Nephron progenitor cell (in vitro differentiated cells): ENCODE measurements at places on chromosomes 7 and 10.

DNA sequence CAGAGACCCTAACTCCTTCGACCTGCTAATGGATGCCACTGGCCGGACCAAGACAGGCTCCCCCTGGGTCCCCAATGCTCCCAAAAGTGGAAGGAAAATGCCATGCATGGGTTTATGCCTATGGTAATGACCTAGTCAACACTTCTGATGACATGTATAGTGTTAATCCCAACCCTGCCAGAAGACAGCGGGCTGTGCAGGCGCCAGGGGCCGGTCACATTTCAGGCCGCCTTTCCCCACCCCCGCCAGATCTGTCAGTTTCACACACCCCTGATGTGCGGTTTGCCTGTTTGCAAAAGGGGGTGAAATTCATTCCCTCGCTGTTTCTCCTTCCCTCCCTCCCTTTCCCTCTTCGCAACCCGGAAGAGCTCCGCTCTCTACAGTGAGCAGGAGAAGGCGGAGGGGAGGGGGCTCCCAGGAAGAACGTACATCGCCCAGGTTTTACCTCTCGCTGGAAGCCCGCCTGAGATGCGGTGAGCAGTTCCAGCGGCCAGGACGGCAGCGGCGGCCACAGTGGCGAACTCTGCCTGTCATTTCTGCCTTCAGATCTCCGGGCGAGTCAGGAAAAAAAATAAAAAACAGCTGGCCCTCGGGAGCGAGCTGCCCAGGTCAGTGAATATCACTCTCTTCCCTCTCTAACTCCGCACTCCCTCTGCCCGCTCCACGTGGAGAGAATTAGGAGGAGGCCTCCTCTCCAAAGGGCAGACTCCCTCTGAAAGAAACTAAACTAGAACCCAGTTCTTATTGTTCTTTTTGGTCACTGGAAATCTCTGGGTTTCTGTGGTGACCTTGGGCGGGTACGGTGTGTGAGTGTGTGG, 9.4 kb upstream of the GATA3 start:
- peaks cover 72% of the 10 kb centered on the region for H3K4me1 ChIP-seq
- no peak overlapping the region for H3K27ac ChIP-seq
- peak; percentile 54 for DNase-seq
- H3K4me3 ChIP-seq: peak overlapping the region; percentile 74
- no peaks in the 10 kb centered on the region for H3K36me3 ChIP-seq

DNA sequence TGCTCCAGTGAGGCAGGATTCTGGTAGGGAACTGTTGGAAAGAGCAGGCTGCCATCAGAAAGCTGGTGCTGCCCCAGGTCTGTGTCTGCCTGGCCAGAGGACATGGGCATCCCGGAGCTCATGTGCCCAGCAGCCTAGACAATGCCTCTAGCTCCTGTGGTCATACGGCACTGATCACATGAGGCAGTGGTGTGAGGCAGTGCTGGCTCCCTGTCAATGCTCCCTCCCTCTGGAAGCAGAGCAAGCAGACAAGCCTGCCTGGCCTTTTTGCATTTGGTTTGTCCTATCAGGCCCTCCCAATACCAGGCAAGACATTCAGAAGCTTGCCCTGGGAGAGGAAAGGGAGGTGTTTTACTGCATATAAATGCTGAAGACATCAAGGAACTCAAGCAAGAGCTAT, 19.5 kb upstream of the MMP21 start:
- peaks cover 36% of the 10 kb centered on the region for H3K36me3 ChIP-seq
- no peak overlapping the region for H3K4me3 ChIP-seq
- H3K27me3 ChIP-seq: peaks cover 3% of the 10 kb centered on the region
- no peak for DNase-seq
- no peak overlapping the region for H3K27ac ChIP-seq
- peaks cover 8% of the 10 kb centered on the region for H3K4me1 ChIP-seq

- H3K4me3 ChIP-seq: no peak overlapping the region
- H3K36me3 ChIP-seq: no peaks in the 10 kb centered on the region
- H3K27me3 ChIP-seq: no peaks in the 10 kb centered on the region
- H3K4me1 ChIP-seq: no peaks in the 10 kb centered on the region
- no peak for DNase-seq
Observed at GRCh38 chr10:55224007-55224781, 423.2 kb upstream of the PCDH15 start.

DNA sequence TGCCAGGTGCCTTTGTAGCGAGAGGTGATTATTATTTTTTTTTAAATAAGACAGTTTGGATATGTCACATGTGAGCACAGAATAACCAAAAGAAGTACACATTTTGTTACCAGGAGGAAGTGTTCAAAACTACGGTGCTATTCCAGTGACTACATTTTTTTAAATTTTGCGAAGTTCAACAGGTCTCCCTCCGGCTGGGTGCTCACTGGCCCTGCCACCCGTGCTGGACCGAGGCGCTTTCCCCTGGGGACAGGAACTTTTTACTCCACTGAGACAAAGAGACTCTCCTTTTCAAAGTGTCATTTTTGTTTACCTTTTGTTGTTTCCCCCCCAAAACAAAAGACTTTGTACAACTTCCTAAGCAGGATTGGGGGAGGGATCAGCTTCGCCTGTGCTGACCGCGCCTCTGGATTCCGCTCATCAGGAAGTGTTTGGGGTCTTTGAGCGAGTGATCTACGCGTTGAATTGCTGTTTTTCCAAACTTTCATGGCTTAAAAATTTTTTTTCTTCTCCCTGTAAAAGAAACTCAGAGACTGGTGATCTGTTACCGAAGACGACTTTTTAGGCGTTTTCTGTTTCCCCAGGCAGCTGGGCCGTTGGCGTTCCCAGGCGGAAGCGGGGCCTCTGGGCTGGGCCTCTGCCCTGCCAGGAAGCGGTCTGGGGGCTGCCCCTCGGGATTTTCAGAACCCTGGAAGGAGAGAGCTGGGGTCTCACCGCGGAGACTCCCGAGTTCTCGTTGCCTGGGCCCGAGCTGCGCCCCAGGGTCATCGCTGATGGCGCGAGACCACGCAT, 7.2 kb downstream of the EN2 start:
- no peak overlapping the region for H3K4me3 ChIP-seq
- H3K4me1 ChIP-seq: no peaks in the 10 kb centered on the region
- DNase-seq: no peak
- H3K36me3 ChIP-seq: no peaks in the 10 kb centered on the region

DNA sequence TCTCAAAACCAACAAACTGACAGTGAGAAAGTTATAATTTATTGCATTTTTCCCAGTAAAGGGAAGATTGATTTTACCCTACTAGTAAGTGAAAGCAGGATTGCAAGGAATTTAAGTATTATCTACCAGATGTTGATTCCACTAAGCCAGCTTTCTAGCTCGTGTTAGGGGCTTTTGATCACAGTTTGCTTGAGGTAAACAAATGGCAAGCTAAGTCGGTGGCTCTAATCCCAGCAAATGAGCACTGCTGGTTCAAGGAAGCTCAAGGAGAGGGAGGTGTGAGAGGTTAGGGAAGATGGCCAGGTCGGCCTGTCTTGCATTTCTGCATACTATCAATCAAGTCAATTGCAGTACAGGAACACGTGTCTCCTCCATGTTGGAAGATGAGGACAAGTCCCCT, 448.7 kb upstream of the POM121L12 start:
- DNase-seq: no peak
- H3K4me3 ChIP-seq: no peak overlapping the region
- H3K27me3 ChIP-seq: no peaks in the 10 kb centered on the region
- H3K27ac ChIP-seq: no peak overlapping the region

DNA sequence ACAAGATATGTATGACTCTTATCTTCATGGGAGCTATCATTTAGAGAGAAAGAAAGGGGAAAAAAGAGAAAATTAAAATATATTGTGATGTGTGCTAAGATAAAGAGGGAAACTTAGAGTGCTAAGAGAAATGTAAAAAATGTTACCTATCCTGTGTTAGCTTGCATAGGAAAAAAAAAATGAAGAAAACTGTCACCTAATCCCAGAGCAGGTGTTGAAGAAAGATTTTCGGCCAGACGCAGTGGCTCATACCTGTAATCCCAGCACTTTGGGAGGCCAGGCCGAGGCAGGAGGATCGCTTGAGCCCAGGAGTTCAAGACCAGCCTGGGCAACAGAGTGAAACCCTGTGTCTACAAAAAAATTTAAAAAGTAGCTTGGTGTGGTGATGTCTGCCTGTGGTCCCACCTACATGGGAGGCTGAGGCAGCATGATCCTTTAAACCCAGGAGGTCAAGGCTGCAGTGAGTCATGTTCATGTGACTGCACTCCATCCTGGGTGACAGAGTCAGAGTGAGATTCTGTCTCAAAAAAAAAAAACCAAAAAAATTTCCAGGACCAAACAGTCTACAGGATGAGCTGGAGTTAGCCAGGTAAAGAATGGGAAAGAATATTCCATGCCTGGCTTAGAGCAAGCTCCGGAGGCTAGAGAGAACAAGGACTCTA, 2.4 kb upstream of the MKLN1 start:
- H3K4me3 ChIP-seq: no peak overlapping the region
- H3K27ac ChIP-seq: no peak overlapping the region
- H3K27me3 ChIP-seq: no peaks in the 10 kb centered on the region
- H3K36me3 ChIP-seq: peaks cover 13% of the 10 kb centered on the region
- H3K4me1 ChIP-seq: peaks cover 43% of the 10 kb centered on the region
- no peak for DNase-seq

- no peak overlapping the region for H3K27ac ChIP-seq
- H3K36me3 ChIP-seq: no peaks in the 10 kb centered on the region
- no peaks in the 10 kb centered on the region for H3K27me3 ChIP-seq
- no peak overlapping the region for H3K4me3 ChIP-seq
- no peak for DNase-seq
Observed at GRCh38 chr10:36765782-36766414, 359.5 kb upstream of the ANKRD30A start.

DNA sequence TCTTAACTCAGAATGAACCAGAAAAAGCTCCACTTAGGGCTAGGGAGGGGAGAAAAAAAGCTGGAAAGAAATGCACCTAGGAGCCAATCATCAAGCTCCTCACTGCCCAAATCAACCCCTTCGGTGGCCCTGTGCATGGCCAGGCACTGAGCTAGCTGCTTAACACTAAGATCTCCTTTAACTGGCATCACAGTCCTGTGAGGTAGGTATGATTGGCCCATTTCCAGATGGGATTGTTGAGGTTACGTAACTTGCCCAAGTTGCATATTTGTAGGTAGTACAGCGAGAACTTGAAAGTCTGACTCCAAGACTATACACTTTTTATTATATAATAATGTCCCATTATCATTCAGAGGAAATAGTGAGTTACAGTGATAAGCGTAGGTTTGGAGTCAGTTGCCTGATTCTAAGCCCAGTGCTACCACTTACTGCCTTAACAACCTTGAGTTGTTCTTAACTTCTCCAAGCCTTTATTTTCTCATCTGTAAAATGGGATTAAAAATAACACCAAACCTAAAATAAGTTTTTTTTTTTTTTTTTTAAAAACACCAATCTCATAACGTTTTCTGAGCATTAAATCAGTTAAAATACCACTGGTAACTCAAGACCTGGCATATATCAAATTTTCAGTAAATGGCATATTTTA, 37.2 kb upstream of the ACSL5 start:
- no peak overlapping the region for H3K27ac ChIP-seq
- H3K27me3 ChIP-seq: peaks cover 27% of the 10 kb centered on the region
- no peak for DNase-seq
- peaks cover 14% of the 10 kb centered on the region for H3K4me1 ChIP-seq
- H3K36me3 ChIP-seq: no peaks in the 10 kb centered on the region

GRCh38 chr7:25454562-25455041, 226.3 kb upstream of the NPVF start:
- no peak for DNase-seq
- H3K4me3 ChIP-seq: no peak overlapping the region
- H3K27ac ChIP-seq: no peak overlapping the region
- H3K36me3 ChIP-seq: no peaks in the 10 kb centered on the region
- peaks cover 7% of the 10 kb centered on the region for H3K27me3 ChIP-seq

- H3K27me3 ChIP-seq: peaks cover 9% of the 10 kb centered on the region
- peaks cover 25% of the 10 kb centered on the region for H3K36me3 ChIP-seq
- H3K4me1 ChIP-seq: peaks cover 77% of the 10 kb centered on the region
- DNase-seq: peak; percentile 66
- H3K27ac ChIP-seq: peak within 1 kb of the TSS; percentile 97
Observed at GRCh38 chr7:94394437-94395140, at the start of gene COL1A2. Gene COL1A2, plus strand, starts transcription at chr7:94394895. Its CDS starts 137 bp downstream, at chr7:94395032.

- H3K27me3 ChIP-seq: no peaks in the 10 kb centered on the region
- DNase-seq: no peak
- H3K27ac ChIP-seq: no peak overlapping the region
Observed at GRCh38 chr7:70159121-70159520, 560.8 kb downstream of the AUTS2 start.

- DNase-seq: no peak
- H3K4me3 ChIP-seq: no peak overlapping the region
- H3K4me1 ChIP-seq: peaks cover 4% of the 10 kb centered on the region
- no peaks in the 10 kb centered on the region for H3K27me3 ChIP-seq
Observed at GRCh38 chr7:35905555-35905954, 104.7 kb downstream of the SEPTIN7 start.
